SJSA1 (cell line): ENCODE measurements at places on chromosomes 13 and 19. TPM values are rescaled to one million over a fixed set of nuclear protein-coding genes. Genes with fewer than 3 reads are reported as not detected.

The LRRC4B gene
- not detected in 2 replicates for total RNA-seq

The KASH5 gene
- not detected in 2 replicates for total RNA-seq

The ICAM3 gene
- total RNA-seq: 6.0 and 8.1 TPM in 2 replicates

The MCF2L gene
- 9.4 and 14.6 TPM in 2 replicates for total RNA-seq

The TRPC4 gene
- total RNA-seq: 0.61 and 0.63 TPM in 2 replicates

The CASP14 gene
- not detected in 2 replicates for total RNA-seq

DNA sequence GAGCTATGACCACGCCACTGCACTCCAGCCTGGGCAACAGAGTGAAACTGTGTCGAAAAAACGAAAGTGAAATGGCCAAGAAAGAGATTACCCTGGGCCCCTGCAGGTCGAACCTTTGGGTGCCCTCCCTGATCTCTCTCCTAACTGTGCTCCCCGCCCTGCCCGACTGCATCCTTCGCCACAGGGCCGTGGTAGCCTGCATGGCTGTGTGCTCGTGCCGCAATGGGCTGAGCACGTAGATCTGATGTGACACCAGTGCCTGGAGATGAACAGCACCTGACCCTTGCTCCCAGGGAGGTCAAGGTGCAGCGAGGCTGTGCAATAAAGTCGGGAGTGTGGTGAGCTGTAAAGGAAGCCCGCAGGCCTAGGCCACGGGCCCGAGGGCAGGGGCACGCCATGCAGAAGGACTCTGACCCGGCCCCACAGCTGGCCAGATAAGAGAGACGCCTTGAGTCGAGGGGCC lies 60.2 kb downstream of the PEX11G start:
- DNase-seq: no peak

GRCh38 chr13:86976521-86977324 lies 694.4 kb upstream of the SLITRK5 start:
- no peak for DNase-seq

DNA sequence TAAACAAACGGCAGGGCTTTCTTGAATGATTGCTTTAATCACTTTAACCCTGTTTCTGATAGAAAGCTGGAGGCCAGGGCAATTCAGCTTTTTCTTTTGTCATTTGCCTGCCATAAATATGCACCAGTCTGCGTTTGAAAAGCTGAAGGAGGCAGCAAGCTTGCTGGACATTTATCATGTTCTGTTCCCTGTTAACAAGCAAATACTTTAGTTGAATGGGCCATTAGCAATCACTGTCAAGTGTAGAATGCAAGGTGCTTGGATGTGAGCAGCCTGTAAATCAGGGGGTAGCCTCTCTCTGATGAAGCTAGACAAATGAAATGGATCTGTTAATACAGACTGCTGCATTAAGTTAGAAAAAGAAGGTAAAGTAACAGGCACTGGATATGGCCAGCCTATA lies 7.6 kb downstream of the EFNB2 start:
- no peak for DNase-seq

DNA sequence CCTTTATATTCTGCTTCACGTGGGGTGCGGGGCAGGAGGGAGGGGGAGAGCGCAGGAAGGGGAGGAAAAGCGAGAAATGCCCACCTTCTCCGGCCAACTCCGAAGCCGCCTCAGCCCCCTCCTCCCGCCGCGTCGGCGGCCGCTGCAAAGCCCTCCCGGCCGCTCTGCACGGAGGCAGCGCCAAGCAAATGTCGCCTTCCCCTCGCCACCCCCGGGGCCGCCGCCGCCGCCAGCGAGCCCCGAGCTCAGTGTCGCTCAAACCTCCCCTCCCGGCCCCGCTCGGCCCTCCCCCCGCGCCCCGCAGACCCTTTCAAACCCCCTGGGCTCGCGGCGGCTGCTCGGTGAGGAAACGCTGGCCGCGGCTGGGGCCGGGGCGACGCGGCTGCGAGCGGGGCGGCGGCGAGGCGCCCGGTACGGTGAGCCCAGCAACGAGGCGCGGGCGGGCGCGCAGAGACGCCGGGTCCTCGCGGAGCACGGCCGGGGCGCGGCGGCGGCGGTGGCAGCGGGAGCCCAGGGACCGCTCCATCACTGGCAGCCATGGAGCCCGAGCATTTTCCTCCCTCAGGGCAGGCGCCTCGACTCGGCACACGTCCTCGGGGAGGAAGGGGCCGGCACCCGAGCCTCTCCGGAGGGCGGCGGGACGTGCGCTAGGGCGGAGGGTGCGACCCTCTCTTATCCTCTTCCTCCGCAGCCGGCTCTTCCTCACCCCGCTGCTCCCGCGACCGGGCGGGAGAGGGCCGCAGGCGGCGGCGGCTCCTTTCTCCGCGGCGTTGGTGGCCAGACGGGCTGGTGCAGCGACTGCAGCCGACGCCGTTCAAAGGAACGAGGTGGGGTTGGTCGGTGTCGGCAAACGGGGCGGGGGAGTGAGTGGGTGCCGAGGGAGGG lies 463 bp upstream of the TSC22D1 start:
- no peak for DNase-seq

DNA sequence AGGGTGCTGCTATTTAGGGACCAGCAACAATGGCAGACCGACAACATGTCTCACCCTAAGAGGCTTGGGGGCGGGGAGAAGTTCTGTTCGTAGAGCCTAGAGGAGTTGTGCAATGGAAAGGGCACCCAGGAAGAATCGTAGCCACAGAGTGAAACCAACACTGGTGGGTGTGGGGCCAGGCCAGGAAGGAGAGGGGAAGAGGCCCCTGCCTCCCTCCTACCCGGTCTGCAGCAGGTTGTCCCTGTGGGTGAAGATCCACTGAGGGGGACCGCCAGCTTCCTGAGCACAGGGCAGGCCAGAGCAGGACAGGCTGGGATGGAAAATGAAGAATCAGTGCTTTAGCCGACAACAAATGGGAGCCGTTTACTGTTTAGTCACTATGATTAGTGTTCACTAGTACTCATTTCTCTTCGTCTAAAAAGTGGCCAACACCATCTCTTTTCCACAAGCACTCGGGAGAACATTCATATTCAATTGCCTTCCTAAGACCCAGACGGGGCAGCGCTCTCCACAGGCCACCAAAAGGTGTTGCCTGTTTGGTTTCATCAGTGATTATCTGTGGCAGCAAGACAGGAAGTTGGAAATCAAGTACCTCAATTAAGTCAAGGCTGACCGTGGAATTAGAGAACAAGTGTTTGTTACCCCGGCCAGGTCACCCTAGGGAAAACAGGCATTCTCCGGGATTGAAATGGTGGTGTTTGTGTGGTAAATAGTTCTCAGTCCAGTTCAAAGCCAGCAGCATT lies 1.1 kb upstream of the ATP11A start:
- DNase-seq: no peak

- no peak for DNase-seq
These were observed 10.7 kb downstream of the ANO8 start for GRCh38 chr19:17323964-17324332.
